ENCODE measurements at places on chromosomes 11 and 22.

DNA sequence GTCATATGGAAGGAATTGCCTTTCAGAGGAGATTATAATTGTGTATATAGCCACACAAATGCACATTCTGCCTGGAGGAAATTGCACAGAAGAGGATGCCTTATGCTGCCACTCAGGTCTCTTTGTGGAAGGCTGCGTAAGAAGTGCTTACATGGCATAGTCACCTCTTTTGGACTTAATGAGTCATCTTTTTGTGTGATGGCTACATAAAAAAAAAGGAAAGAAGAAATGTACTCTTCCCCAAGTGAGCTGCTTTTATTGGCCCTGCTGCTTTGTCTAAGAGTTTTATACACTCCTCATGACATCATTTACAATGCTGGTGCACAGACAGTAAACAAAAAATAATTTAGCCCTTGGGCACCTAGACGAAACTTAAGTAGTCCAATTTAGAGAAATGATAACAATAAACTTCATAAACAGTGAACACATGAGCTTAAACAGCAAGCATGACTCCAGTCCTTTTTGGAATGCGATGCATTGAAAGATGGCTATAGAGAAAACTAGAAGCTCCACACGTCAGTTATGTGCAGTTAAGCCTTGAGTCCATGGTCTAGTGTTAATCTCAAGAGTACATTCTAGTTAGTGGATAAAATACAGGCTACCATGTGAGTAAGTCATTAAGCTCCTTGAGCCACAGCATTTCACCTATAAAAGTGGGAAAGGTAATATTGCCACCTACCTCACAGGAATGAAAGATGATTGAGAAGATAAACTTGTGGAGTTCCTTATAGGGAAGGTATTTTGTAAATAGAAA is 12.0 kb downstream of the CSTPP1 start:
- no peak overlapping the region for H3K4me3 ChIP-seq
- no peaks in the 10 kb centered on the region for H3K4me1 ChIP-seq
- no peak for DNase-seq
- H3K36me3 ChIP-seq, result no peaks in the 10 kb centered on the region
- no peaks in the 10 kb centered on the region for H3K27me3 ChIP-seq

- DNase-seq, result no peak
- no peaks in the 10 kb centered on the region for H3K4me1 ChIP-seq
- no peaks in the 10 kb centered on the region for H3K36me3 ChIP-seq
- H3K27ac ChIP-seq, result no peak overlapping the region
- no peak overlapping the region for H3K4me3 ChIP-seq
These were observed 1405.6 kb upstream of the TENM4 start for GRCh38 chr11:80846442-80846841.

DNA sequence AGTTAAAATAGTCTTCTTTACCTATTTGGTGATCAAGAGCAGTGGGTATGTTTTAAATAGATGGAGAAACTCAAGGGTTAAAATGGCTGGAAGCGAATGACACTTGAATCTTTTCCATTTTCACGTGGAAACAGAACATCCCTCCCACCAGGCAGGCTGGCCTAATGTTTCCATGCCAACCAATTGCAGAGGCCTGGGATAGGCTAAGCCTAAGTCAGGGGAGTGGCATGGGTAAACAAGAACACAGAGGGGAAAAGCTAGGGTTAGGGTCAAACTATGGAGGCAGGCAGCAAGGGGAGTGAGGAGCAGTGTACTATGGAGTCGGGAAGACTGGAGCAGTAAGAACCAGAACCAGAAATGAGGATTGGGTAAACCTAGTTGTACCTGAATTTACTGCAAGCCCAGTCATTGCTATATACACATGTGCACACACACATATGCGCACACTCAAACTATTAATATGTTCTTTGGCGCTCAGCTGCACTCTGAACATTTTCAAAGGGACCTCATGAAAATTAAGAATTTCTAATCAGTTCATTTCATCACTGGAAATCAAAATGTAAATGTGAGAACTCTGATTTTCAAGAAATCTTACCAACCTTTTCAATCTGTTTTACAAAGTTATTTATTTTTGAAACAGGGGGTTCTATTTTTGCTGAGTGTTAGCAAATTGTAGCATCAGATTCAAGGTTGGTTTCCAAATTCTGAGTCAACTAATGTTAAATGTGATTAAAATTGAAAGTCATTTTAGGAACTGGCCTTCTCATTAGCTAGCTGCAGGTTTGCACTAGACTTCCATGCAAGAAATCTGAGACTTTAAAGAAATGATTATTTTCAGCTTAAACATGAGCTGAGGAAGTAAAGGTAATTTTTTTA is 327.0 kb upstream of the CCDC90B start:
- H3K36me3 ChIP-seq, result no peaks in the 10 kb centered on the region
- no peak overlapping the region for H3K4me3 ChIP-seq
- DNase-seq, result peak; percentile 60
- no peaks in the 10 kb centered on the region for H3K4me1 ChIP-seq
- no peaks in the 10 kb centered on the region for H3K27me3 ChIP-seq

DNA sequence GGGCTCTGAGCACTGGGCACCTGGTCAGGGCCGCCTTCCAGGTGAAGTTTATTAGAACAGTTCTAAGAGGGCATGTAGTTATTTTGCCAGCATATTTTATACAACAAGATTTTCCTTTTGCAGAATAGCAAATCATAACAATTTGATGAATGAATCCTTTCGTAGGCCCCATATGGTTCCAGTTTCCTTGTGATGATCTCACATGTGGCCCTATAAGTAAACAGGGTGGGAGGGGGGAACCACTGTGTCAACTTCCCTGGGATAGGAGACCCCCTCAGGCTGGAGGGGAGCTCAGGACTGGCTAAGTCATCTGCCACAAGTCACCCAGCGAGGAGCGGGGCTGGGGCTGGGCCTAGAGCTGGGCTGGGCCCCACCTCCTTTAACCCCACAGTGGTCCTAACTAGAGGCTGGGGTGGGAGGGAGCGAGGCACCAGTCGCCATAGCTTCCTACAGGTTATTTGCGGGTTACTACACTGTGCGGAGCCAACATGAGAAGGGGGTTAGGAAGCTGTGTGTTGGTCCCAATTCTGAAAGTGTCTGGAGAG is 4.2 kb downstream of the FBLN1 start:
- H3K4me3 ChIP-seq, result no peak overlapping the region
- H3K27me3 ChIP-seq, result no peaks in the 10 kb centered on the region
- DNase-seq, result no peak
- H3K27ac ChIP-seq, result no peak overlapping the region
- no peaks in the 10 kb centered on the region for H3K36me3 ChIP-seq

DNA sequence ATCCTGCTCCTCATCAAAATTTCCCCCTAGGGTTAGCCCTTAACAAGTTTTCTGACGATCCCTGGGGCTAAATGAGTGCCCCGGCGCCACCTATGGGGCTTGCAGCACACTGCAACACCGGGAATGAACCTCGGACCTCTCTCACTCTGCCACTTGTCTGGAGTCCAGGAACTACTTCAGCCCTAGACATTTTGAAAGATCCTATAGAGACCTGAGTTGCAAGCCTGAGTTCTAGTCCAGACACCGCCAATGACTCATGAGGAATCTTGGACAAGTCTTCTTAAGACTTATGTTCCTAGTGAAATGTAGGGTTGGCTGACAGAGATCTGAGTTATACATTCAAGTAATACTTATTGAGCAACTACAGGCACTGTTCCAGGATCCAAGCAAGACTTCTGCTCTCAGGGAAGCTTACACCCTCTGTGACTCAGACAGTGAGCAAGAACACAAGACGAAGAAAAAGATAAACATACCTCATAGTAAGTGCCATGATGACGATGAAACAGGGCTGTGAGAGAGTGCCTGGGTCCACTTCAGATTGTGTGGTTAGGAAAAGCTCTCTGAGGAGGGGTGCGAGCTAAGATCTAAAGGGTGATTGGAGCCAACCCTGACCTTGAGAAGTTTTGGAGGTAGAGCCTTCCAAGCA is 10.2 kb upstream of the STK33 start:
- H3K4me3 ChIP-seq, result no peak overlapping the region
- no peaks in the 10 kb centered on the region for H3K27me3 ChIP-seq
- DNase-seq, result peak; percentile 88

DNA sequence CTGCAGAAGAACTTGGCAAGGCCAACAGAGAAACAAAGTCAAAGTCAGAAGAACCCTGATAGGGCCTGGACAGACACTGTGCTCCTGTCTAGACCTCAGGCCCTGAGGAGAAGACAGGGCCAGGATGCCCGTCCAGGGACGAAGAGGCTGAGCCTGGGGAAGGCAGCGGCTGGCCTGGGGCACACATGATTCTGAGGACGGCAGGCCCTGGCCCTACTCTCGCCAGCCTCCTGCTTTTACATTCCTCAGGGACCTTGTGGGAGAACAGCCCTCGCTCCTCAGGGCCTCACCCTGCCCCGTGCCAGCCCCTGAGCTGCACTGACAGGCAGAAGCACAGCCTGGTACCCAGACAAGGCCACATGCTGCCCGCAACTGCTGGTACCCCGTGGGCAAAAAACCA is 43.6 kb upstream of the TTLL12 start:
- no peak for DNase-seq
- H3K4me1 ChIP-seq, result peaks cover 17% of the 10 kb centered on the region
- H3K27ac ChIP-seq, result no peak overlapping the region
- H3K27me3 ChIP-seq, result no peaks in the 10 kb centered on the region
- H3K36me3 ChIP-seq, result no peaks in the 10 kb centered on the region

DNA sequence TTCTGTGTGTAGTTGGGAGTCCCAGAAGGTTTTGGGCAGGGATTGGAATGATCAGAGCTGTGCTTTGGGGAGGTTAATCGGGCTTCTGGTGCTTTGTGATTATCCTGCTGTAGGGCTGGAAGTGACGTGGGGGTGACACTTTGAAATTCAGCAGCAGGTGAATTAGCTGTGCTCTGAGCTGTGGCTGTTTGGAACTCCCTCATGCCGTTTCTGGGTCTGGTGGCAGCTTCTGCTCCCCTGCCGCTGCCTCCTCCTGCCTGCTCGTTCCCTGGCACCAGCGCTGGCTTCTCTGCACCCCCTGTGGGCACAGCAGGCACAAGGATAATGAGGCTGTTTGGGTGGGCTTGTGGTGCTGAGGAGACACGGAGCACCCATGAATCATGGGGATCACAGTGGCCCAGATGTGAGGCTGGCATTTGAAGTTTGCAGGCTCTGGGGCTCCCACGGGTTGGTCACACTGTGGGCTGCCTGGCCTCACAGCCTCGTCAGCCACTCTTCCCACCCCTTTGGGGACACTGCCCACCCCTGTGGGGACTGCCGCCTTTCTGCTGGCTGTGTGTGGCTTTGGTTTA is 49.7 kb downstream of the TBC1D22A start:
- H3K4me1 ChIP-seq, result peaks cover 1% of the 10 kb centered on the region
- no peak overlapping the region for H3K4me3 ChIP-seq
- peak; percentile 39 for DNase-seq
- no peaks in the 10 kb centered on the region for H3K27me3 ChIP-seq
- H3K27ac ChIP-seq, result no peak overlapping the region

DNA sequence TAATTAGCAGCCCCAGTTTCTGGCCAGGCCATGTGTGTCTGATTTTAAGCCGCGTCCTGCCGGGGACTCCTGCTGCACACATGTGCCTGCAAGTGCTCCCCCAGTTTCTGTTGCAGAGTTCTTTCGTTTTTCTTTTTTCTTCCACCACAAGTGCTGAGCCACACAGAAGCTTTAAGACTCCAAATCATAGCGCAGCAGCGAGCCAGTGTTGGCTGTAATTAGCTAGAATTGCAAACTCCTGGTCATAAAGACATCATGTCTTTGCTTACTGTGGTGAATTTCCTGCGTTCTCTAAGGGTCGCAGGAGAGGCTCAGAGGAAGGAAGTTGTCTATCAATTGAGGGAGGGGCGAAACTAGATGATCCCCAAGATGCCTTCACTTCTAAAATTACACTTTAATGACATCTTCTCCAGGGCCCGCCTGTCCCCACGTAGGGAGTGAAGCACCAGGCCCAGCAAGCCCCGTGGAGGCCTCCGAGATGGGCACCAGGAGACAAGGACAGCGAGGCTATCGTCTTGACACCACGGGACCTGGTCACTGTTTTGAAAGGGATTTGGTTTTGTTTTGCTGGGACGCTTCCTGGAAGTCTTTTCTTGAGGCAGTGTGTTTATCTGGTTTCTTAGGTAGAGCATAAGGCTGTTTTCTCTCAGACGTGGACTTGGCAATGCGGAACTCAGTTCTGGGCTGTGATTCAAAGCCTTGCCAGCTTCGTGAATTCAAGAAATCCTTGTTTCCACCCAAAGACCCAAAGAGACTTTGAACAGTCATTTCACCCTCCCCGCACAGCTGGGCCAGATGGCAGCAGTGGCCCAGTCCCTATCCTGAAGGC is 71.8 kb downstream of the UBASH3B start:
- H3K4me1 ChIP-seq, result no peaks in the 10 kb centered on the region
- no peaks in the 10 kb centered on the region for H3K36me3 ChIP-seq

- H3K4me1 ChIP-seq, result no peaks in the 10 kb centered on the region
- no peak for DNase-seq
- H3K27ac ChIP-seq, result no peak overlapping the region
- H3K4me3 ChIP-seq, result no peak overlapping the region
- no peaks in the 10 kb centered on the region for H3K36me3 ChIP-seq
These were observed 33.0 kb upstream of the DBX1 start for GRCh38 chr11:20193307-20193706.

DNA sequence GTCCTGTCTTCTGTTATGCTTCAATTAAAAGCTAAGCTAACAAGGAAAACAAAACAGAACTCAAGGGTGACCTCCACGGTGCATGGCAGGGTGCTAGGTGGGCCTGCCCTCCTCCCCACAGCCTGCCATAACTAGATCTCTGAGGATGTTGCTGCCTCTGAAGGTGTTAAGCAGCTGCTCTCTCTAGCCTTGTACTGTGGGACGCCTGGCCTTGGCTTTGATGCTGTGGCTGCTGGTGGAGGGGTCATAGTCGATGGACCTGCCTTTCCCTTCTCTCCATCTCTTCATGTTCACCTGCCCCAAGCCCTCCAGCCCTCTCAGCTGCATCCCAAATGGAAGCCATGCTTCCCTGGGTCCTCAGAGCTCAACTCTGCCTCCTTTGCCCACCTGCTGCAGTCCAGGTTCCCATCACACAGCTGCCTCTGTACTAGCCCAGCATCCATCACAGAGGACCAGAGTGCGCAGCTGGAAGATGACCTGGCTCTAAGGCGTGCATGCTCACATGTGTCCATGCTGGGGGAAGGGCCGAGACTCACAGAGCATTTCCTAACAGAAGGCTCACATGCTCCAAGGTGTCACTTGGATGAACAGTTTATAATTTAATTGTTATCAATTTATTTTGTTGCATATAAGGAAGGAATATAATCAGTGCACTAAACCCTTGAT is 180.3 kb upstream of the E2F8 start:
- H3K27ac ChIP-seq, result no peak overlapping the region
- no peaks in the 10 kb centered on the region for H3K36me3 ChIP-seq

GRCh38 chr11:118117790-118118601 is 31.2 kb upstream of the SMIM35 start:
- no peaks in the 10 kb centered on the region for H3K36me3 ChIP-seq
- H3K4me3 ChIP-seq, result no peak overlapping the region
- no peaks in the 10 kb centered on the region for H3K27me3 ChIP-seq
- DNase-seq, result no peak

GRCh38 chr11:7617032-7617431 is 56.3 kb downstream of the CYB5R2 start:
- no peak overlapping the region for H3K4me3 ChIP-seq
- DNase-seq, result no peak
- no peaks in the 10 kb centered on the region for H3K36me3 ChIP-seq
- H3K27ac ChIP-seq, result no peak overlapping the region
- H3K4me1 ChIP-seq, result peaks cover 3% of the 10 kb centered on the region
- no peaks in the 10 kb centered on the region for H3K27me3 ChIP-seq

Data from H1 (cell line).